ENCODE measurements at places on chromosomes 3 and 15.

- DNase-seq = no peak
These were observed 13.2 kb downstream of the IL1RAP start for GRCh38 chr3:190526787-190527762.

GRCh38 chr3:181717549-181718171 lies 5.9 kb downstream of the SOX2 start:
- DNase-seq = no peak

DNA sequence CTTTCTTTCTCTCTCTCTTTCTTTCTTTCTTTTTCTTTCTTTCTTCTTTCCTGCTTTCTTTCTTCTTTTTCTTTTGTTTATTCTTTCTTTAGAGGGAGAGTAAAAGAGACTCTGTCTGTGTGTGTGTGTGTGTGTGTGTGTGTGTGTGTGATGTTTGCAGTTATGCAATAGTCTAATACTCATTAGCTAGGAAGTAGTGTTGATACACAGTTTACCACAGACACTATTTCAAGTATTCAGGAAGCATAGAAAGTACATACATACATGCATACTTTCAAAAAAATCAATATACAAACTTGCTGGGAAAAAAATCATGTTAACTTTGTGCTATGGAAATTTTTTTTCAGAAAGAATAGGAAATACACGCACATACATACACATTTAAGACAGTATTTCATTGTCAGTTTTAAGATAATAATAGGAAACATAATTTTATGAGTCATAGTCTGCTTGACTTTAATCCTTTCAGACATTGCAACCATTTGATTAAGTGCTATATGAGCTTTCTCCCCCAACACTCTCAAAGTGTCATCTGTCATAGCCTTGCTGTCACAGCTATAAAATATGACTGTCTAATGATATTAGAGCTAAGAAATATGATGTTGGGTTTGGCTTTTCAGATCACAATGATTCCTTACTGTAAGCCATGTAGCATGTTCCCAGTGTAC lies 74.9 kb upstream of the EPHA3 start:
- no peak for DNase-seq

DNA sequence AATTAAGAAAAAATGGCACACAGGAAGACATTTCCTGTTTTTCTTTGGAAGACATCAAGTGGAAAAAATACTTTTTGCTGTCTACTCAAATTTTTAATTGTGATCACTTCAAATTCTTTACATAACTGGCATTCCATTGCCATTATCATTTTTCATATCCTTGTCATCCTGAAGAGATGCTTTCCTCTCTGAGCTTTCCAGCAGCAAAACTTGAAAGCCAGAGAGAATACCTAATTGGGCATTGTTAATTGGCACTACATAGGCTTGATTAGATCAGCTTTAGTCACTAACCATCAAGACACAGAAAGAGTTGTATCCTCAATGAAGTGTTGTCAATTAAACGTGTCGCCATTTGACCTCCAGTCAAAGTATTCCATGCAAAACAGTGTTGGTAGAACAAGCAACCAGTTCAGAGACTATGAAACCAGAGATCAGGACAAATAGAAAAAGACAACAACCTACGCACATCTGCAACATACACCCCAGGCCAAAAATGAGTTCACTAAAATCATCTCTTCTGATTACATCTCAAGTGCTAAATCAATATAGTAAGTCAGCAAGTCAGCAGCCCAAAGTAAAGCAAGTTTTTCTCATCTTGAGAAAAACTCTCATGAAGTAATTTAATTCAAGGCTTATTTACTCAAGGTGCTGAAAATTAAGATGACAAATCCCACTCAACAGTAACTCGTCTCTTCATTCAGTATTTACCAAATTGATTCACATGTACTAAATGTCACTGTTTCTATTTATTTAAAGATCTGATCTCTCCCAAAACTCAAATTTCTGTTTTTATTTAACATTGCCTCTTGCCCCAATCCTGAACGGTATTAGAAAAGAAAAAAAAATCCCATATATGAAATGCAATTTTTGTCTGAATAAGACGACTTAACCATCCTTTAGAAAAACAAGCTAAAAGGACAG lies 123.0 kb downstream of the SUCLG2 start:
- DNase-seq = peak; percentile 16

GRCh38 chr3:122578069-122578740 lies 755 bp downstream of the PARP15 start:
- DNase-seq = no peak

DNA sequence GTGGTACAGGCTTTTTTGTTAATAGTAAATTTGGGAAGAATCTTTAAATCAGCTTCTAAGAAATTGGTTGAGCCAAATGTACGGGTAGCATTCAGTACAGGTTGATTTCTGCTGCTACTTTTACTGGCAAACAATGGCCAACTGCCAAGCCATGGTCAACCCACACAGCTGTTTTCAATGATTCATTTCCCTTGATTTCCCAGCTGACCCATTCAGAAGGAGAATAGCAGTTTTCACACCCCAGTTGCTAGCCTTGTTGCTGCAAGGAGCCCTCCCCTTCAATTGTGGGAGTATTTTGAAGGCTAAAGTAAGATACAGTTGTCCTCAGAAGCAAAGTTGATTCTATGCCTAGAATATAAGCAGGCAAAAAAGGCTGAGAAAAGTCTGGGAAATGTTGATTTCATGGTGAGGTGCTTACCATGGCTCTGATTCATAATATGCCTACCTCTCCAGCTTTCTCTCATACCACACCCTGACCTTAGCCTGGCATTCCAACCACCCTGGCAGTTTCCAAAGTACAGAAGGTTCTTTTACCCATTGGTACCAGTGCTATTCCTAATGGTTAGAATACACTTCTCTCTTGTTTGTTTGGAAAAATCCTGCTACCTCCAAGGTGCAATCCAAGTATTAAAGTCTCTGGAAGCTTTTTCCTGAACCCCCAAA lies 320.3 kb upstream of the TGFBR2 start:
- DNase-seq = peak; percentile 96

GRCh38 chr3:140176526-140176925 lies 241.5 kb downstream of the CLSTN2 start:
- DNase-seq = peak; percentile 70

DNA sequence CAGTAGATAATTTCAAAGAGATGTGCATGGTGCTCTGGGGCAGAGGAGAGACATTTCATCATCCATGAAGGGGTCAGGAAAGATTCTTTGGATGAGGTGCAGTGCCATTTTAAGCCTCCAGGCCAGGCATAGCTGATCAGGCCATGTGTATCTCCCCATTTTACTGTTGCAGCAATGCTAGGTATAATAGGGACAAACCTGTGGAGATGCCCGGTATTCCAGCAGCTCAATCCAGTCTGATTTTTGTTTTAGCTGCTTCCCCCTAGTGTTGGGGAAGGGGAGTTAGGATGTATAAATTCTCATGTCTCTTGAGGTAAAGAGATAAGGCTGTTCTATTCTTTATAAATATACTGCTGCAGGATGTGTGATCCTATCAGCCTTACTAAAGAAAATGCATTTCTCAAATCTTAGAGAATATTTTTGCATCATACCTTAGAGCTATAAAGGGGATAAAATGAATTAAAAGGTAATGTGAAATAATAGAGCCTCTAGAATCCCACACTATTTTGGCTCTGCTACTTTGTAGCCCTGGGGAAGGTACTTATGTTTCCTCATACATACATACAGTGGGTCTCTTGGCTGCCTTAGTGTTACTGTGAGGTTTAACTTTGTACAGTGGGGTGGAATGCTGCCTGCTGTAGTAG lies 5.2 kb downstream of the CDV3 start:
- peak; percentile 77 for DNase-seq

DNA sequence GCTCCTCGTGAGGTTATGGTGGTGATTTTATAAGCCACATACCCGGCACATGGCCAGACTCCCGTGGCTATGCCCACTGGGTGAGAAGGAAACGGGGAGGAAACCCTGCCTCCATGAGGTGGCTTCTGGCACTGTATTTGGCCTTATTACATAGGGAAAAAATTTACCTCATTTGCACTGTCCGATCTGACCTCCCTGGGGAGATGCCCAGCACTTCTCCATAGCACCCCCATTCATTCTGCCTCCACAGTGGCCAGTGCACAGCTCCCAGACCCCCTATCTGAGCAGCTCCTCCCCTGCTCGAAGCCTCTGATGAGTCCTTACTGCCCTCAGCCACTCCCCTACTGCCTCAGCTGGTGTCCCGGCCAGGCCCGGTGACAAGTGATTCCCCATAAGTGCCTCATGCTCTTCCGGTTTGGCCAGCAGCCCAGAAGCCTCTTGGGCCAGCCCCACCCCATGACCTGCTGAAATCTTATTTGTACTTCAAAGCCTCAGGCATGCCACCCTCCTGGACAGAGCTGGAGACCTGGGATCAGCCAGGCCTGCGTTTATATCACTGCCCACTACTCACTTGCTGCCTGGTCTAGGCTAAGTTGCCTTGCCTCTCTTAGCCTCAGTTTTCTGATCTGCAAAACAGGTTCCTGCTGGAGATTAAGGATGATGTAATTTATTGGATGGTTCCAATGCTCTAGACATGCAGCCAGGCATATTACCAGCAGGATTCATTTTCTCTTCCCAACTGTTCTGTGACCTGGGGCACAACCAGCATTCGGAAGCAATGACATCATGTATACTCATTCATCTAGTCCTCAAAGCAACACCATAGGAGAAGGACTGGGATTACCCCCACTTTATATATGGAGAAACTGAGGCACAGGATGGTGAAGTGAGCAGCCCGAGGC lies 30.6 kb upstream of the SLC6A6 start:
- peak; percentile 82 for DNase-seq

GRCh38 chr3:159356606-159357005 lies 554.8 kb downstream of the MFSD1 start:
- DNase-seq = no peak

- no peak for DNase-seq
These were observed 2.3 kb upstream of the CCR2 start for GRCh38 chr3:46351646-46352045.

DNA sequence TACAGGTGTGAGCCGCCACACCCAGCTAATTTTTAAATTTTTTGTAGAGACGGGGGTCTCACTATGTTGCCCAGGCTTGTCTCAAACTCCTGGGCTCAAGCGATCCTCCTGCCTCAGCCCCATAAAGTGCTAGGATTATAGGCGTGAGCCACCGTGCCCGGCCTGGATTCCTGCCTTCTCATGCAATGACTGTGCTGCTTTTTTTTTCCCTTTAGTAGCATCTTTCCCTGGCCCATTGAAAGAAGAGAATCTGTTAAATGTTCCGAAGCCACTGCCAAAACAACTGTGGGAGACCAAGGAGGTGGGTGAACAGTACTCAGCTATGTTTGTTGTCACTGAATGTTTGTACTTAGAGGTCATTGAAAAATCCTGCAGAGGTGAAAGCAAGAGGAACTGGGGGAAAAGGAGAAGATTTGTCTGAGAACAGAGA lies 88.0 kb downstream of the CRTC3 start:
- no peak for DNase-seq

DNA sequence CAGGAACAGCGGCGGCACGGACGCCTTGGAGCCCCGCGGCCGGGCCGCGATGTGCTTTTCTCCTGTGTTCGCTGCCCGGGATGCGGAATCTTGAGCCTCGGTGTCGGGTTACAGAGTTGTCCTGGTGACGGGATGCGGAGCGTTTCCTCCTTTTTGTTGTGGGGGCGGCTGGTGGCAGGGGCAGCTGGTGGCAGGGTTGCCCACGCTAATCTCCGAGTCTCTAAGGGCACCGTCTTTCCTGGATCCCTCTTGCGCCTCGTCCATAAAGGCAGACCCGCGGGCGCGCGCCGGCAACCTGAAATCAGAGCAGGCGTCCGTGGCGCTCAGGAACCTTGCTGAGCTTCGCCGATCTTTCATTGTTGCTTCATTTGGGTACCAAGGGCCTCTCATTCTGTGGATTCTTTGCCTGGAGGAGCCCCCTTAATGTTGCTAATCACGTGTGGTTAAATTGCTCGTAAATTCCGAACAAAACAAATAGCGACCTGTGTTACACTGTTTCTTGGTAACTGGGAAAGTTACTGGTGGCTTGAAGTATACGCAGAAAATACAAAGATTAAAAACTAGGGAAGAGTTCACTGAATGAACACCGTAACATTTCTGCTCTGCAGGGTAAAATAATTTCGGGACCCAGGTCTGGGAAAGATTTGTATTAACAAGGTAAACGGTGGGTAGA lies 844 bp upstream of the PFN2 start:
- peak; percentile 83 for DNase-seq

DNA sequence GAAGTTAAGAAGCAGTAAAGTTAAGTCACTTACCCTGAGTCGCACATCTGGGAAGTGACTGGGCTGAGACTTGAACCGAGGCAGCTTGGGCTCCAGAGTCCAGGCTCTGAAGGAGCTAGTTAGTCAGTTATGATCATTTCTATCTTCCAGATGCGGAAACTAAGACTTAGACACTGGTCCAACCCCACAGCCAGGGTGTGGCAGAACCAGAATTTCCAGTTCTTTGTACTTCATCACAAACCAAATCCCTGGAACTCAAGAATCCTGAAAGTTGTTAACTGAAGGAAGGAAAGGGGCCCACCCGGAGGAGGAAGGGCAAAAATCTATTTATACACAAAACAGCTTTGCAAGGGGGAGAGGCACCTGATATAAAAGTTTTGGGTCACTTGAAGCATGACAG lies 389.9 kb downstream of the SHQ1 start:
- no peak for DNase-seq

- DNase-seq = peak; percentile 99
These were observed 79.6 kb downstream of the IGF2BP2 start for GRCh38 chr3:185744997-185745843.

All from HT1080 (cell line).